ENCODE measurements at places on chromosomes 12 and 14.

GRCh38 chr12:85310456-85311076 is 30.5 kb downstream of the ALX1 start:
- no peak for DNase-seq

DNA sequence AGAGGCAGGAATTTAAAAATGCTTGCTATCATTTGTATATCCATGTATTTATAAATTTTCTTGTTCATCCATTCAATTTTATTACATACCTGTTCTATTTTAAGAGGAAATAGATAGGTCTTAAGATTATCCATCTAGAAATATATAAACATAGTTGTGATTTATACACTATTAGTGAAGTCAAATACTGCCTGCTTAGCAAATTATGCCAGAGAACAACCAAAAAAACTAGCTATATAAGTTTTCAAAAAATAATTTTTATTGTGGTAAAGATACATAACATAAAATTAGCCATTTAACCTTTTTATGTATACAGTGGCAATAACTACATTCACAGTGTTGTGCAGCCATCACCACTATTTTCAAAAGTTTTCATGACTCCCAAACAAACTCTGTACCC is 237.3 kb downstream of the NPAS3 start:
- no peak for DNase-seq

- DNase-seq, result no peak
These were observed 191.2 kb upstream of the LMNTD1 start for GRCh38 chr12:25744313-25744712.

DNA sequence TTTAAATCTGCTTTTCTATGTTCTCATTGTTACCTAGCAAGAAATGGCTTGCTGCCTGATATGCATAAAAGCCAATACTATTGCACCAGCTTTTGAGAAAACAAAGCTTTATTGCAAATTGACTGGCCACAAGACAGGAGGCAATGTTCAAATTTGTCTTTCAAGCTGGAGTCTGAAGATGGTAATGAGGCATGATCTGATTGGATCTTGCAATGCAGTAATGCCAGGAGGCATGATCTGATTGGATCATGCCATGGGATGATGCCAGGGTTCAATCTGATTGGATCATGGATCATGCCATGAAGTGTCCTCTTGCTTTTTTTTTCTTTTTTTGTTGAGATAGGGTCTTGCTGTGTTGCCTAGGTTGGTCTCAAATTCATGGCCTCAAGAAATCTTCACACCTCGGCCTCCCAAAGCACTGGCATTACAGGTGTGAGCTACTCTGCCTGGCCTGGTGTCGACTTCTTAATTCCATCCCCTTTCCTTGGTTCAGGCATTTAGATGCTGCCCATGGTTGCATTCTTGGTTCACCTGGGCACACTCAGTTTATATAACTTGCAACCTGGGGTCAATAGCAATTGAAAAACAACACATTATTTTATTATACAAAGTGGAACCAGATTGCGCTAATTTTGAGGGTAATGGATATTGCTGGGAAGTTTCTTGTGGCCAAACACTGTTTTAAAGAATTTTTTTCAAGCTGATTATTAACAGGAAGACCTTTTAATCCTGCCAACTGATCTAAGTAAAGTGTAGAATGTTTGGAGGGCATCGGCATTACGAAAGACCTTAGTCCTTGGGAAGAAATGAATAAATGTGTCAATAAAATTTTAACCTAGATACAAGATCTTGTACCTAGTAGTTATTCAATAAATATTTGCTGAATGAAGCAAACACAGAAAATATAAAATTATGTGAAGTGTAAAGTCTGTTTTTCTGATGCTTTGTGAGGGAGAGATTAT is 38.8 kb downstream of the HSD17B6 start:
- no peak for DNase-seq

- no peak for DNase-seq
These were observed 29.4 kb downstream of the SYNE3 start for GRCh38 chr14:95486875-95487668.

GRCh38 chr14:50335389-50335788 is 23.3 kb downstream of the DMAC2L start:
- no peak for DNase-seq

DNA sequence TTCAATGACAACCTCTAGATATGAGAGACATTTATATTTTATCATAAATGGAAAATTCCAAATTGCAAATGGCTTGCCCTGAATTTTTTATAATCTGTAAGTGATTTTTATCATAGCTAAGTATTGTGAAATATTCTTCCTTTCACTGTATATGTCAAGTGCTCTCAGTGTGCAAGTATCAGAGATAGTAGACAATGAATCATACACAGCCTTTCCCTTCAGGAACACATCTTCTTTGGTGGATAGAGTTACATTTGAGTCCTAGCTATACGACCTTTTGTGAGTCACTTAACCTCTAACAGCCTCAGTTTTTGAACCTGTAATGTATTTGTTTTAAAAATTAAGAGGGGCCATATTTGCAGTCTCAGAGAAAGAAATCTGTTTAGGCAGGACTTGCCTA is 350.7 kb upstream of the SEL1L start:
- no peak for DNase-seq

- DNase-seq, result no peak
These were observed 224.6 kb upstream of the FOXN3 start for GRCh38 chr14:89641495-89642175.

- no peak for DNase-seq
These were observed 746.7 kb upstream of the TBX3 start for GRCh38 chr12:115430636-115431035.

DNA sequence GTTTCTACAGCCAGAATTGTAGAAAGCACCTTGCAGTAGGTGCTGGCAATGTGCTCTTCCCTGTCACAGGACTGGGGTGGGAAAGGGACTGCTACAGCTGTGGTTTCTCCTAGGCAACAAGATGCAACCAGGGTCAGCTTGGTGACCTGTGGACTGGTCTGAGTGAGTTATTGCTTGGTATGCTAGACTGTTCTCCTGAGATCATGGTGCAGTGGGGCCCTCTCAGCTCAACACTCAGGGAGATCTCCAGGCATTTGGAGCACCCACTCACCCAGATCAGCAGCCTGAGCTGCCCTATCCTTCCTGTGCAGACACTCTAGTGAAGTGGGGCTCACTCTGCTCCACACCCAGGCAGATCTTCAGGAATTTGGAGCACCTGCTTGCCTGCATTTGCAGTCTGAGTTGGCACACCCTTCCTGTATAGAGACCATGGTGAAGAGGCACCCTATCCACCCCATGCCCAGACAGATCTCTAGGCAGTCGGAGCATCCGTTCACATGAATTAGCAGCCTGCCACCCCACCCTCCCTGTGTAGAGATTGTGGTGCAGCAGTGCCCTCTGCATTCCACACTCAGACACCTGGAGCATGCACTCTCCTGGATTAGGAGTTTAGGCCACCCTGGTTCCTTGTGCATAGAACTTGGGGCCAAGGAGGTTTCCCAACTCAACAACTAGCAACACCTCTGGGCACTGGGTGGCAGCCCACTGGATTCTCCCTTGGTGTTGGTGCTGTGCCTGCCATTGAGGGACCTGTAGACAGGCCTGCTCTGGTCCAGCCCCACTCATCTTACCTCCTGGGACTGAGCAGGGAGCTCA is 3.8 kb upstream of the FAM186B start:
- DNase-seq, result no peak

GRCh38 chr14:43165651-43166050 is 1341.4 kb downstream of the FSCB start:
- no peak for DNase-seq

- no peak for DNase-seq
These were observed 206.0 kb downstream of the ADGRD1 start for GRCh38 chr12:131159660-131160059.

DNA sequence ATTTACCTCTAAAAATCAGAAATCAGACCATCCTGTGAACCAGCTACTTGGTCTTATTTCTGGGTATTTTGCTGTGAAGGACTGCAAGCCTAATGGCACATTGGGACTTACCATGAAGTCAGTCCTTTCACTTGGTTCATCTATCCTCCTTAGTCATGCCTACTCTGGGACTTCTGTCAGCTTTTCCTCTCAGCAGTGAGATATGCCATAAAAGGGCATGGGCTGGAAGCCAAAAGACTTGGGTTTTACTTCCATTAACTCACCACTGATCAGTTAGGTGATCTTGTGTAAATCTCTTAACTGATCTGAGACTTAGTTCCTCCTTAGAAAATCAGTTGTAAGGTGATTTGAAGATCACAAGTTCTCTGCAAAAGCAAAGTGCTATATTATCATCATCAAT is 116.5 kb downstream of the PAH start:
- no peak for DNase-seq

DNA sequence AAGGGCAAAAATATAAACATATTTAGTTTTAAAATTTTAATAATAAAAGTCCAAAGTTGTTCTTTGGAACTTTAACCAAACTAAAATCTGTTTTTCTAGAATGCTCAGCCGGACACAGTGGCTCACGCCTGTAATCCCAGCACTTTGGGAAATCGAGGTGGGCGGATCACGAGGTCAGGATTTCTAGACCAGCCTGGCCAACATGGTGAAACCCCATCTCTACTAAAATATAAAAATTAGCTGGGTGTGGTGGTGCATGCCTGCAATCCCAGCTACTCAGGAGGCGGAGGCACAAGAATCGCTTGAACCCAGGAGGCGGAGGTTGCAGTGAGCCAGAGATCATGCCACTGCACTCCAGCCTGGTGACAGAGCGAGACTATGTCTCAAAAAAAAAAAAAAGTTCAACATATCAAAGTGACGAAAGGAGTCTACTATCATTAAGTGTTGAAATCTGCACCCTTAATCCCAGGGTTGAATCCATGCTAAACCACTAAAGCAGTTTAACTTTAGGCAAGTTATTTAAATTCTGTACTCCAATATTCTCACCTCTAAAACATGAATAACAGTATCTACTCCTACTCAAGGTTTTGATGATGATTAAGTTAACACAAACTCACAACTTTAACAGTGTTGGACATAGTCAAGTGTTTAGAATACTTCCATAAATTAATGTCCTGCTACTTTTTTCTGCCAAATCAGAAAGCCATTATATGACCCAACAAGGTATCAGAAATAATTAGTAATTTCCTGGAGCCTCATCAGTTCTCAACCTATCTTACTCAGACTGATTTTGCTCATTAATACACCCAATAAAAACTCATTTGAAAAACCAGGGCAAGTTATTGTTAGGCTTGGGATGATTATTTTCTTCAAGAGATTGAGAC is 11.0 kb downstream of the HNRNPC start:
- DNase-seq, result no peak

- DNase-seq, result no peak
These were observed 4.7 kb downstream of the LRIG3 start for GRCh38 chr12:58915634-58916033.

DNA sequence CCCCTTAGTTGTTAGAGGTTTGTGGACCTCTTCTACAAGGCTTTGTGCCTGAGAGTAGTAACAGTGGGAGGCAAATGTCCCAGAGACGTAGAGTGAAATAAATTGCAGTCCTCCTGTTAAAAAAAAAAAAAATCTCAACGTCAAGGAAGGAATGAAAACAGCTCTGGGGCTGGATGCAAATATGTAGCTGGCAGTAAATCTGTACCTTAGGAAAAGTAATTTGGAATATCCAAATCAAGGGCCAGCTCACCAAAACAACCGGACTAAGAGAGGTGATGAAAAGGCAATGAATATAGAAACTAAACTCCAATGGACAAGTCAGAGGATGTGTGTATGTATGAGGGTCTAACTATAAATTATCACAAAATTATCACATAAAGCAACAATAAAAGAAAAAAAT is 27.0 kb downstream of the SINHCAF start:
- DNase-seq, result no peak

GRCh38 chr14:92596331-92596907 is 82.8 kb downstream of the RIN3 start:
- no peak for DNase-seq

DNA sequence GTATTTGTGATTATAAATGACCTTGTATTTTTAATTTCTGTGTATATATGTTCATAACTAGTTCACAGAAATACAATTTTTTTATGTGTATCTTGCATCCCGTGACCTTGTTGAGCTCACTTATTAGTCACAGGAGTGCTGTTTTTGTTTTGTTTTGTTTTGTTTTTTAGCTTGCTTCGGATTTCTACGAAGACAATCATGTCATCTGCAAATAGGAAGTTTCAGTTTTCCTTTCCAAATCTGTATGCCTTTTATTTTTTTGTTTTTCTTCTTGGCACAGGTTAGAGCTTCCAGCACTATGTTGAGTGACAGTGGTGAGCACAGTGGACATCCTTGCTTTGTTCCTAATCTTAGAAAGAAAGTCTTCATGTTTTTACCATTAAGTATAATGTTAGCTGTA is 229.2 kb upstream of the GARIN6 start:
- no peak for DNase-seq

DNA sequence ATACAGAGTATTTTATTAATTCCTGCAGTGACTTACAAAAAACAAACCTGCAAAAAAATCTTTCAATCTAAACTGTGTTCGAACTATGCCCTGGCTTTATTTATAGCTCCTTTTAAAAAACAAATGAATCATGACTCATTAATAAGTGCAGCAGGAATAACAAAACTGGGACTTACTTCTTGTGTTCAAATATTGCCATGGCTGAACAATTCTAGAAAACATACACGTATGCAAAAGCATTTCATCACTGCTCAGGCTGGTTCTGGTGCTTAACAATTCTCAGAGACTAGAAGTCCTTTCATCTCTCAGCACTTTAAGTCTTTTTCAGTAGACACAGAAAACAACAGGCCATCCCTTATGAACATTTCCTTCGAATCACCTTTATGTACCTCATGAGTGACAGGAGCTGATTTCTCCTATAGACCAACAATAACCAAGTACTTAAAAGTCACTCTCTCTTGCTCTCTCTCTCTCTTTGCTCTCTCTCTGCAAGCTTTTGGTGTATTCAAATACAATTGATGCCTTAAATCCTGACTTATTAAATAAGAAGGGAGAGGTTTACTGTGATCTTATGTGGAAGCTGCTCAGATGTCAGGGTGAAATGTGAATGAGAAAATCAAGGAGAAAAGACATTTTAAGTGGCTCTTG is 268.8 kb downstream of the TTC8 start:
- DNase-seq, result no peak

DNA sequence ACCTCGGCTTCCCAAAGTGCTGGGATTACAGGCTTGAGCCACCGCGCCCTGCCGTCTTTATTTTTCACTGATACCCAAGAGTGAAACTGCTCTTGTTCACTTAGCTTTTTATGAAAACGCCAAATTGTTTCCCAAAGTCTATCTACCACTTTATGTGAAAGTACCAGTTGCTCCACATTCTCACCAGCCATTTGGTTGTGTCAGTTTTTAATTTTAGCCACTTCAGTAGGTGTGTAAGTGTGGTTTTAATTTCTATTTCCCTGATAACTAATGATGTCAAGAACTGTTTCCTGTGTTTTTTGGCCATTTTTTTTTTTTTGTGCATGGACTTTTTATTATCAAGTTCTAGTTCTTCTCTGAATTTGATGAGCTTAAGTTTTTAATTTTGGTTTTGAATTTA is 17.1 kb downstream of the CAND1 start:
- DNase-seq, result no peak

DNA sequence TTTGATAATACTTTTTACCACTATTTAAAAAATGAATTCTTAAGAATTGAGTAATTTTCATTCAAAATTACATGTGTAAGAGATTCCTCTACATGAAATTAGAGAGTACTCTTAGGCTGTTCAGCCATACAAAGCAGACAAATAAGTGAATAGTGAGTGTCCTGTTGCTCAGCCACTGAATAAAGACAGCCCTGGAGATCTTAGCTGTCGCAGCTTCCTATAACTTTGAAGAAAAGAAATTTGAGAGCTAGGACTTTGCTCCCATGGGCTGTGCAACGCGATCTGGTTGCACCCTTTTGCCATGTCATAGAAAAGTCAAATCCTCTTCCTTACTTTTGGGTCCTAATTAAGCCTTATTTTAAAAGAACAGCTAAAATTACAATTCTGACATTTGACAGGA is 40.9 kb upstream of the LRIG3 start:
- DNase-seq, result no peak
